ENCODE measurements at places on chromosomes 11 and 22. TPM values are rescaled to one million over a fixed set of nuclear protein-coding genes. Genes with fewer than 3 reads are reported as not detected.

DNA sequence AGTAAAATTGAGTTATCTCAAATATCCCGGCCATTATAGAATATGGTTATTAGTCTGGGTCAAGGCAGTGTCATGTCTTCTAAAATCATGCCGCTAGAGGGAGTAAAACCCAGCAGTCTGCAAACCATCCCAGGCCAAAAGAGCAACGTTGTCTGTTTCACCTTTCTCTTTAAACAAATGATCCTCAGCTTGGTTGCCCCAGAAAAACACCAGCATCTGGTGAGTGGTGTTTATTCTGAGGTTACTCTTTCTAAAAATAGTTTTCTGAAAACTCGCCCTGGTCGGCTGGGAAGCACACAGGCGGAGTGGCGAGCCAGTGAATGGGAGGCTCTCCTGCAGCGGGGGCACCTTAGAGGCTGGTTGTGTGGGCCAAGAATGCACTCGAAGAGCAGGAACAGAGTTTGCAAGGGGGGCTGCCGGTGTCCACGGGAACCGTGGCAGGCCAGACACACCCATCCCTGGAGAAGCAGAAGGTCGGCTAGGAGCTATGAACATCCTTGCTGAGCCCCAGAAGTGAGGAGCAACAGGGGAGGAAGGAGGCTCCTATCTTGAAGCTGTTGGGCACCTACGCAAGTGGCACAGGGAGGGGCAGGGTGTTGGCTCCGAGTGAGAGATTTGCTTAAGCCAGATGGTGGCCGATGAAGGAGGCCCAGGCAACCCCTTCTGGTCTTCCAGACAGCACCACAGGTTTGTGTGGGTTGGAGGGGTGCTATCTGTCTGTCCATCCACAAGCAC, 297.1 kb downstream of the ETS1 start:
- DNase-seq, result peak; percentile 75

- peak; percentile 77 for DNase-seq
Observed at GRCh38 chr11:96207459-96208449, 135.2 kb downstream of the MAML2 start.

GRCh38 chr11:121244884-121245283, 47.7 kb upstream of the SC5D start:
- DNase-seq, result no peak

DNA sequence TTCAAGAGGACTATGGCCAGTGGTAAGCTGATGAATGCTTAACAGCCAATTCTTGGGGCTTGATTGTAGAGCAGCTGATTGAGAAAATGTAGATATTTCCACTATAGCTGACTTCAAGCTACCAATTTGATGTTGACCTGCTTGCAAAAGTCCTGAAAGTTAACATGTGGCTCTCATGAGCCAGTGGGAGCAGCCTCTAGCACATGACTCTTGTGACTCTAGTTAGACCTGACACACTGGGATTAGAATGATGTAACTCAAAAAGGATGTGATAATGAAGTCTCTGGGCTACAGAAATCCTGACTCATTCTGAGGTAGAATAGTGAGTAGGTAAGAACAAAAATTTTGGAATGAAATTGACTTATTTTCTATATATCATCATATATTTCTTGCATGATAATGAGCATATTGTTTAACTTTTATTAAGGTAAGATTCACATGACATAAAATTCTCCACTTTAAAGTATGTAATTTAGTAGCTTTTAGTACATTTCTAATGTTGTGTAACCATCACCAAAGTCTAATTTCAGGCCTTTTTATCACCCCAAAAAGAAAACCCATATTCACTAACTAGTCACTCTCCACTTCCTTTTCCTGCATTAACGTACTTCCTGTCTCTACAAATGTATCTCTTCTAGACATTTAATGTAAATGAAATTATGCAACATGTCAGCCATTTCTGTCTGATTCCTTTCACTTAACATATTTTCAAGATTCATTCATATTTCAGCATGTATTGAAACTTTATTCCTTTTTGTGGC, 16.1 kb upstream of the OR52H1 start:
- no peak for DNase-seq

The KRTAP5-2 gene
- total RNA-seq, result 0.72 TPM

Data from SK-MEL-5 (cell line).